ENCODE measurements at places on chromosomes 2 and 18.

GRCh38 chr2:218858138-218858445 lies 1.5 kb upstream of the WNT6 start:
- no peak for DNase-seq

DNA sequence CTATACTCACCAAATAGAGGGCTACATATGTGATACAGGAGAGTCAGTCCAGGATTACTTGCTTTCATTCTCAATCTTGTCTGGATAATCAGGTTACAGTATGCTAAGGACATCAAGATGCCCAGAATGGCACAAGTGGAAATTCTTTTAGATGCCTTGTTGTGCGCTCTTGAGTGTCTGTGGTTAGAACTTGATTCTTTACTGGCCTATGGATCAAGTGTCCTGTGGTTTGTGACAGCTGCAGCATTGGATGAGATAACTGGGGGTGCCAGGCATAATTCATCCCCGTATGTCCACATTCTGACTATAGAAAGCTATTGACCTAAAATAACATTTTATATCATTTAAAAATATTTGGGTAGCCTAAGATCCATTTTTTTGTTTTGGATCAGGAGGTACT lies 40.1 kb downstream of the CDC42EP3 start:
- no peak for DNase-seq

DNA sequence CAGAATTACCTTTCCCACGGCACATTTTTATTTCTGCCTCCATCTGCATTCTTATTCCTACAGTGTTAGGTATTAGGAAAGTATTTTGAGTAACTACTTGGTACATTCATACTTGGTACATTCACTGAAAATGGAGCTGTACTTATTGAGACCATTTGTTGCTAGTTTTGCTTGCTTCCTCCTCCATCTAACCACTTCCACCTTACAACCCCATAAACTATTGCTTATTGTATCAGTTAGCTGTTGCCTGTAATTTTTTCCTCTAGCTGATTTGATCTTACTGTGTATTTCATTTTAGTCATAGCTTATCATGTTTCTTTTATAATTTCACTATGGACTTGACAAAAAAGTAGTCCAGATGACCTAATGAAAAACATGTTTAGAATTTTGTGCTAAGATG lies 50.7 kb downstream of the AFTPH start:
- no peak for DNase-seq

GRCh38 chr2:1655461-1655860 lies 88.9 kb downstream of the PXDN start:
- DNase-seq: no peak

DNA sequence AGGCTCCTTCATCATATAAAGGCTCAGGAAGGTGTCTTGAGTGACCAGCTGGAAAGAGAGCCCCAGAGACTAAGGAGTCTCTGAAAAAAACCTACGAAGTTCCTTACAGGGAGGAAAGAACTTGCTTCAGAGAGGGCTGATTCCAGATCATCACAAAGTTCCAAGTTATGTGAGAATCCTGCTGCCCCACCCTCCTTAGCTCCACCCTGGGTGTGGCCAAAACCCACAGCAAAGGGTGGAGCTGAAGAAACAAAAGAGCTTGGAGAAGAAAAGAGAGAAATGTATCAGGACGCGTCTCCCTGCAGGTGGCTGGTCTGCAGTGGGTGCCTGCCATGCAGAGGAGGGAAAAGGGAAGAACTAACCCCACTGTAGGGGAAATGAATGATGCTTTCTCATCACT lies 32.8 kb upstream of the ZNF396 start:
- no peak for DNase-seq

DNA sequence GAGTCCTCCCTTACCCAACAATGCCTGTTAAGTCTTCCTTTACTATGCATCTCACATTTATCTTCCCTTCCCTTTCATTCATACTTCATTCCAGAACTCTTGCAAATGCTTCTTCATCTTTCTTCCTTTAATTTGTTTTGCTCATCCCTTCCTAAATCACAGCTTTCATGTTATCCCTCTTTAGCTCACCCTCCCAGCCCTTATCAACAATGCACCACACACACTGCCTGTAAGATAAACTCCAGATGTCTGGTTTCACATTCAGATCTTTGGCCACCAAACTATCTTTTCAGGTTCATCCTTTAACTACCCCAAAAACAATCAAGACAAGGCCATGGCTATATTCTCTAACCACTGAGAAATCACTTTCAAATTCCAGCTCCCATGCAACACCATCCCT lies 3.4 kb downstream of the CCDC93 start:
- no peak for DNase-seq

DNA sequence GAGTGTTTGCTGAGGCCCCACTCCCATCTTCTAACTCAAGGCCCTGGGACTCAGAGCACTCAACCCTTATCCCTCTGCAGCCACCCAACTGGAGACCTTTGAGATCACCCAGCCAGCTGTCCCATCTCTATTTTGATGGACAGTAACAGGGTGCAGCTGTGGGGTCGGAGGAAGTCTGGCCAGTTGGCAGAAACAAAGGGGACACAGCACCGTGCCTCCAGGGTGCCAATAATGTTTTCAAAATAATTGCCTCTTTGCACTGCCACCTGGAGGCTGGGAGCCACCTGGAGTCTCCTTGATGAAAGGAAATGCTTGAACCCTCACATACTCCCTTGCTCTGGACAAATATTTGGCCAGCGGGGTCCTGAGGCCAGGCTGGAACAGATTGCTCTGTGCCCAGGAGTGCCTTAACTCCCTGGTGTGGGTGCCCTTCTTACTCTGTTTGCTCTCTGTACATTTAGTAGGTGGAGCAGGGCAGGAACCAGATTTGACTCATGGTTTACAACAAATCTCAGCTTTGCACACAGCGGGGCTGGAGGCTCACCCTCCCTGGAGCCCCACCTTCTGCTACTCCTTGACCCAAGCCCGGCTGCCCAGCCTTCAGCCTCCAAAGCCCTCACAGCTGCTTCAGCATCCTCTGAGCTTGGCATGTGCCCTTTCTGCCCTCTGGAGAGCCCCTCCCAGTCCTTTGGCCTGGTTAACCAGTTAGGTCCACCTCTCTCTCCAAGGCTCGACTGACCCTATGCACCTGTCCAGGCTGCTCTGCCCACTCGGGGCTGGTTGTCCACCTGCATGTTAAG lies 17.2 kb downstream of the MAL start:
- no peak for DNase-seq

- DNase-seq: no peak
These were observed 114.2 kb downstream of the NBAS start for GRCh38 chr2:15446961-15447360.

DNA sequence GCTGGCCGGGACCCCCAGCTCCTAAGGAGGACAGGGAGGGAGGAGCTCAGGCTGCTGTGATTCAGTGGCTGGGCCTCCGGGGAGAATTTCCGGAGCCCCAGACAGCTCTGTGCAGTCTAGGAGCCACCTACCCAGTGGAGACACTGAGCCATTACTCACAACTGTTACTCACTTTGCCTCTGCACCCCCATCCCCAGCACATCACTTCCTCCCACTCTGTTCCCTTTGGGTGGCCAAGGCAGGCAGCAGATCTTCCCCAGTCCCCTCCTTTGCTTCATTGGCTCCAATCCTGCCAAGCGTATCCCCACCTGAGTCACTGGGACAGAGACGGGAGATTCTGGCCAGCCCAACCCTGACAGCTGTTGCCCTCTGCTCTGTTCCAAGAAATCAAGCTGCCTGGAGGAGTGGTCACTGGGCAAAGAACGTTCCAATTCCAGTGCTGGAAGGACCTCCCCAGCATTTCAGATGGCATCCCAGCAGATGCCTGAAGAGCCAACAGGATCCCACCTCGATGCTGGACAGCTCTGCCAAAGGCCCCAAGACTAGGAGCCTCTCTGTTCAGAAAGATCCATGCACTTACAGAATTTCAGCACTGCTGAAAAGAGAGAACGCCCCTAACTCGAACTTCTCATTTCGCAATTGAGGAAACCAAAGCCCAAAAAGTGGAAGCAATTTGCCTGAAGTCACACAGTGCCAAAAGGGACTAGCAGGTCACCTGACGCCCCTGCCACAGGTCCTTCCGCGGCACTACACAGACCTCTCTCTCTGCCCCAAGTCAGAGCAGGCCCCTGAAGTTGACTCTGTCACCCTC lies 68.3 kb downstream of the TNS1 start:
- no peak for DNase-seq

DNA sequence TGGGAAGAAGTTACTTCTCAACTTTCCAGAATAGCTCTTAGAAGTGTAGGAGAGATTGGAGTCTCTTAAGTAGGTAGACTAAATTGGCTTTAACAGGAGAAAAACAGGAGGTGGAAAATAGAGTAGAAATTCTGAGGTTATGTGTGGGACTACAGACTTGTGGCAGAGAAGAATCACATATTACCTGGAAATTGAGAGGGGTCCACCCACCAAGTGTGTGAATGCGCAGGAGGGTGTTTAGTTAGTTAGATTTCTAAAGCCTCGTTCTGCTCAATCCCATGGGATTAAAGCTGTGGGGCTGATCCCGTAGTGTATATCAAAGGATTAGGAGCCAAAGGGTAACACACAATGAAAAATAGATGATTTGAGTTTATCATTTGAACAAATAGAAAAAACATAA lies 319.1 kb downstream of the TRIB2 start:
- no peak for DNase-seq

- peak; percentile 80 for DNase-seq
These were observed 12.7 kb upstream of the ARHGEF4 start for GRCh38 chr2:130823886-130824491.

DNA sequence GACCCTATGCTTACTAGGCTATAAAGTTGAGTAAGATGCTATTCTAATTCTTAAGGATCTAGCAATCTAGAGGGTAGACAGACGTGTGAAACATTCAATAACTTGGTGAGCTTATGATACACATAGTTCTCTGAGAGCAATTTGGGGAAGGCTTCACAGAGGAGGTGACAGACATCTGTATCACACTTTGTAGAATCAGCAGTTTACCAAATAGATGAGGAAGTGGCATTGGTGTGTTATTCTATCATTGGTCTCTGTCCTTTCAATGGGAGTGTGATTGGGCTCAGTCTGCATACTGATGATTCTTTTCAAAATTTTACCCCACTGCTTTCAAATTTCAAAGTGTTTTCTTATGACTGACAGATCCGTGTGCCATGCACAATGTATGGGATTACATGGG lies 47.0 kb upstream of the TMEM178A start:
- no peak for DNase-seq

DNA sequence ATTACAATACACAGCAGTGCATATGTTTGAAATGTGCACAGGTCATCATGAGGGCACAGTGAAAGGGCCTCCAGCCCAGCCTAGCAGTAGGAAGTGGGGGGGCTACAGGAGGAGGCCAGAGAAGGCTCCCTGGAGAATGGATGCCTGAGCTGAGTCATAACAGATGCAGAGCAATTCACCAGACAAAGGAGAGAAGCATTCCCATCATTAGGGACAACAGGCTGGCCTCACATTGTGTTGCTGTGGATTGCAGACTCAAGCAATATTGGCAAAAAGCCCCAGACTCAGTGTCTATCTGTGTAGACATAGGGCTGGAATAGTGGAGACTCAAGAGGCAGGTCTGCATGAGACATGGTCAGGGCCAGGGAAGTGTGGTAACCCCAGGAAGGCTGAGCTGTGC lies 329.9 kb downstream of the DLGAP1 start:
- DNase-seq: no peak

DNA sequence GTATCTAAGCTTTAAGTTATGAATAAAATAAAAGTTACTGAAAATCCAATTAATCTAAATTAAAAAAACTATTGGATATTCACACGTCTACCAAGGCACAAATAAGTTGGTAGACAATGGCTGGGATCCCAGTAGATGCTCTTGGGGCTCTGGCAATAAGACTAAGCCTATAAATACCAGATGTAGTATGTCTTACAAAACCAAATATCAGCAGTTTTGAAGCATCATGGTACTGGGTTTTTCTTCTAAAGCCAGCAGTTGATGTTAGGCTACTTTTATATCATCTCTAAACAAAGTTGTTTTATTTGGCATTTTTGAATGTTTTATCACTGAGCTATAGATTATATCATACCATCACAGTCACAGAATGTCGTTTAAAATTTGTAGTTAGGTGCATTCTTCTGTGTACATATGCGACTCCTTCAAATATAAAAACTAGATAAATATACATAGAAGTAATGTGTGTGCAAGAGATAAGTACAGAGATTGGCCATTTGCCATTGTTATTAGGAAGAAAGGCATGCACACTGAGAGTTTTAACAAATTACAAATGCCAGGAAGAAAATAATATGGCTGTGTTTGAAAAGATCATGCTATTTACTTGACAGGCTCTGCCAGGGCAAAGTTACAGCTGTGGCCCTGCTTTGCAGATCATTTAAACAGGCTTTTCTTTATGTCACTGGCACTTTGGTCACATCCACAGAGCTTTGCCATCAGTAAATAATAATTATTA lies 21.6 kb upstream of the TMEM17 start:
- DNase-seq: no peak

- DNase-seq: peak; percentile 86
These were observed at the start of gene ICA1L for GRCh38 chr2:202871300-202872141. ICA1L (minus strand) TSS chr2:202871766; CDS start chr2:202829009, 42,757 bp downstream.

DNA sequence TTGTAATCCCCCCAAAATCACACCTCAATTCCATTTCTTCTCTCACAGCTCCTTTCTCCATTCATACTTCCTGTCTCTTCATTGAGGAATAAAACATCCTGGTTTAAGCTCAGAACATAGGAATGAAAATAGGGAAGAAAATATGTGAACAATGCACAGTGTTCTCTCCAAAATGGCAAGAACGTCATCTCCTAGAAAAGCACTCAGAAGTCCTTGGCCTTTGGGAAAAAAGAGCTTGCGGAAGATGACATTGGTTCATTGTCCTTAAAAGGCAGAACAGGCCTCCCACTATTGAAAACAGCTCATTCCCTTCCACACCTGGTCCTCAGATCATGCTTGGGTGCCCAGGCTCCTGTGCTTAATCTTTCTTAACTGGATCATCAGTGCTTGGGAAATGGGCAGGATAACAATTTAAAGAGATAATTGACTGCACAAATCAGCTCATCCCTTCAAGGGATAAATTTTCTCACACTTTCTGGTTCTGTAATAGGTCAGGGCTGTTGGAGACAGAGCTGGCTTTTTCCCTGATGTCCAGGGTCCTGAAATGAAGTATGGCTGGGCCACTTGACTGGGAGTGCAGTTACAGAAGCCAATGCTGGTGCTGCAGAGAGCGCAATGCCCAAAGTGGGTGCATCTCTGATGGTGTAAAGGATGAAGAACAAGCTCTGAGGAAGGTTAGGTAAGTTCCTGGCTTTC lies 69.2 kb downstream of the MARCHF4 start:
- no peak for DNase-seq

DNA sequence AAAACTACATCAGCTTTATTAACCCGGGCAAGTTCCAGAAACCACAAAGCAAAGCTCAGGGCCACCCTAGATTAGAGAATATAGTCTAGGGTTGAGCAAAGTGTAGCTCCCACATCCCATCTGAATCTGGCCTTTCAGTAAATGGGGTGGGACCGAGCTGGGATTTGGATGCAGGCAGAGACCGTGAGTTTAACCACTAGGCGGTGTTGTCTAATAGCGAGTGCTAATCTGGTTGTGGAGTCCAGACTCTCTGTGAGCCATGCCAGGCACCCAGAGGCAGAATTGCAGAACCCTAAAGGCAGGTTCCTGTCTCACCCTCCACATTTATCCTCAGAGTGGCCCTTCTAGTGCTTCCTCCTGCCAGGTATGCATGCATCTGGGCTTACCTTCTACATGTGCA lies 435.9 kb downstream of the TSN start:
- no peak for DNase-seq

GRCh38 chr2:16584824-16585540 lies 80.7 kb downstream of the CYRIA start:
- no peak for DNase-seq

All from activated CD8-positive, alpha-beta memory T cell treated with anti-CD3 and anti-CD28 coated beads for 24 hours (primary cell).